ENCODE measurements at places on chromosomes 11 and 22.
A peak's percentile ranks its signal among the peaks of the same experiment; 100 is the strongest.

DNA sequence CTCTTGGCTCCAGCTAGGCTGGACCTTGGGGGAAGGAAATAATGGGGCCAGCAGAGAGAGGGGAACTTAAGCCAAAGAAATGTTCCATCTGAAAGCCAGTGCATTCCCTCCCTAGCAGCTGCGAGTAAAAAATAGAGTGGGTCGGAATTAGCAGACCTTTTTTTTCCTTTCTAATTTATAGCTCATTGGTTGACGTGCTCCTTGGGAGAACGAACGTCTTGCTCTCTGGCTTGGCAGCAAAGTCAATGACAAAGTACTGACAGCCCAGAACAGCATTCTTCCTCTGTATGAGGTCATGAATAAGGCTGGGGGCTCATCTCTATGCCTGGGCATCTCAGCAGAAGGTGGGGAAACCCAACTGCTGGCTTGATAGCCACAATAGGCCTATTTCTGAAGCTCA, 65.0 kb downstream of the SEZ6L start:
- no peak for DNase-seq

DNA sequence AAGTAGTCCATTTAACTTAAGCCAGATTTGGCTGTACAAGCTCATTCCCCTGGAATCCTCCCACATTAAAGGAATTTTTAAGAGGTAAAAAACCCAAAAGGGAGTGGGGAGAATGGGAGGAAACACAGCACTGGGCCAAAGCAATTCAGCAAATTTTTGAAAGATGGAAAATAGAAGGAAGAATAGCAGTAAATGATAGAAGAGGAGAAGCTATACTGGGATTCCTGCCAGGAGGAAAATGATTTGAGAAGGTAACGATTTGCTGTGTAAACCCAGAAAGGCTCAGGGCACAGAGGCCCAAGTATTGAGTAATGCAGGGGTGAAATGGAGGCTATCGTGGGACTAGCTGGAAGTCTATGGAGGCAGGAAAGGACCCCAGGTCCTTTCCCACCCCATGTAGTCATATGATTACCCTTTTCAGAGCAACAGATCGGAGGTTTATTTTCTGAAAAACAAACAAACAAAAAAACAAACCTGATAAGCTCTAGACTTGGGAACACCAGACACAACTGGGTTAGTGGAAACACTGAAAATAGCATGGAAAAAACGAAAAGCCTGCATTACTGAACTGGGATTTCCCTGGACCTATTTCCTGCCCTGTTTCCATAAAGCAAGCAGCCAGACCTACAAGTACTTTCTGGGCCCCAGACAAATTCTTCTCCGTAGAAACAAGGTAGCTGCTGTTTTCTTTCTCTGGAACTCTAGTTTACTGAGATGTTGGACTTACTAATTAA, 140.0 kb downstream of the SWAP70 start:
- no peak for DNase-seq

- no peak for DNase-seq
Observed at GRCh38 chr22:44109416-44109815, 71.3 kb upstream of the PARVG start.

DNA sequence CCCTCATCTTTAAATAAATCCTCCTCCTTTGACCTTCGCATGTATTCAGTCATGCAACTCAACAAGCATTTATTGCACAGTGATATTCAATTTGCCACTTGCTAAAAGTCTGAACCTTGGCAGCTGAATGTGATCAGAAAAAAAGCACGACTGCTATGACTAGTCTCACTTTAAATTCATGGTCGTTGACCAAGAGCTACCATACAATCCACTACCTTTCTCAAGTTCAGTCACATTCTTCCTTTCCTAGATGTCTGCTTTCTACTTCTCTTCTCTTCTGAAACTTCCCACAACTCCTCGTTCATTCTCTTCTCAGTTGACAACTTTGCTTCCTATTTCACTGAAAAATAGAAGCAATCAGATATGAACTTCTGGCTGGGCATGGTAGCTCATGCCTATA, 2.0 kb upstream of the SAA1 start:
- DNase-seq = no peak

DNA sequence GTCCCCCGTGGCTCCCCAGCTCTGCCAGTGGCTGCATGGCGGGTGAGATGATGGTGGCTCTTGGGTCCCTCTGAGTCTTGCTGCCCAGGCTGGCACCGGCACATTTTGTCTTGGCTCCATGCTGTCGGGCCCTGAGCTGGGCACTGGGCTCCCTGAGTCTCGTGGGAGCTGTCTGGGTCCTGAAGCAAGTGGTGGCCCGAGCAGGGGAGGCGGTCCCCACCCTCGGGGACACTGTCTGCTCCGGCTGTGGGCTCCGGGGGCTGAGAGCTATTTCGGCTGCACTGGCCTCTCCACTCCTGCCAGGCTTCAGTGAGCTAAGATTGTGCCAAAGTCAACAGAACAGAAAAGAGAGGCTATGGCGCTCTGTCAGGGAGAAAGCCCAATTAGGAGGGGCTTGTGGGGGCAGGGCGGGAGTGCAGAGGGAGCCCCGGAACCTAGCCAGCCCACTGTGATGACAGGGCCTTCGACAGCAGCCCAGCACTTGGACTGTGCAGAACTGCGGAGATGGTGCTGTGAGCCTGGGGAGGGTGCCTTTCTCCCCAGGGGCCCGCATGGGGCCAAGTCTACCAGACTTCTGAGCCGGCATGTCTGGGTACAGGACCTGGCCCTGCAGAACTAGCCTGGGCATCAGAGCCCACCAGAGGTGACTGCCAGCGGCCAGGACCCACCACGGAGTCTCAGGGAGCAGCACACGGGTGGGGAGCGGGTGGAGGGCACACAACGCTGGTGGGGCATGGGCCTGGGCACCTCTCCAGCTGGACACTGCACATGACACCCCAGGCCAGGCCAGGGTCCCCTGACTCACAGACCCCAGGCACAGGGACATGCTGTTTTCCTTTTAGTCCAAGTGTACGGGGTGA, 38.0 kb downstream of the RTN4R start:
- DNase-seq = no peak

- no peak for DNase-seq
Observed at GRCh38 chr11:73077454-73077853, 64.7 kb downstream of the FCHSD2 start.

GRCh38 chr11:44708009-44708408, 18.8 kb upstream of the TSPAN18 start:
- DNase-seq = no peak

DNA sequence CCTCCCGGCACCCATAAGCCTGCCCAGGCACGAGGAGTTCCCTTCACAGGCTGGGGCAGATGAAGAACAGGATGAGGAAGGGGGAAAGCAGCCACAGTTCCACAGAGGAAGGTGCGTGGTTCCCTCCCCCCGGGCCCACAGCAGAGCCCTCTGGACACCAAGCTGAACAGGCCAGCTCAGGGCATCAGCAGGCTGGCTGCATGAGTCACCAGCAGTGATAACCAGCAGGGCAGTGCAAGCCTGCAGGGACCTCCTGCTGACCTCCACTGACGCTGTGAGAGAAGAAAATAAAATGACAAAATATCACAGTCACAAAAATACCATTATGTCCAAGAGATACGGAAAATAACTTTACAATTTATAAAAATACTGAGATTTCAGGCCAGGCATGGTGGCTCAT, 11.5 kb downstream of the RTL6 start:
- no peak for DNase-seq

GRCh38 chr11:88344869-88345268, 7.3 kb upstream of the CTSC start:
- DNase-seq = no peak

GRCh38 chr11:83454674-83455073, 168.5 kb upstream of the CCDC90B start:
- DNase-seq = no peak

- no peak for DNase-seq
Observed at GRCh38 chr11:19316434-19316833, 75.7 kb upstream of the E2F8 start.

DNA sequence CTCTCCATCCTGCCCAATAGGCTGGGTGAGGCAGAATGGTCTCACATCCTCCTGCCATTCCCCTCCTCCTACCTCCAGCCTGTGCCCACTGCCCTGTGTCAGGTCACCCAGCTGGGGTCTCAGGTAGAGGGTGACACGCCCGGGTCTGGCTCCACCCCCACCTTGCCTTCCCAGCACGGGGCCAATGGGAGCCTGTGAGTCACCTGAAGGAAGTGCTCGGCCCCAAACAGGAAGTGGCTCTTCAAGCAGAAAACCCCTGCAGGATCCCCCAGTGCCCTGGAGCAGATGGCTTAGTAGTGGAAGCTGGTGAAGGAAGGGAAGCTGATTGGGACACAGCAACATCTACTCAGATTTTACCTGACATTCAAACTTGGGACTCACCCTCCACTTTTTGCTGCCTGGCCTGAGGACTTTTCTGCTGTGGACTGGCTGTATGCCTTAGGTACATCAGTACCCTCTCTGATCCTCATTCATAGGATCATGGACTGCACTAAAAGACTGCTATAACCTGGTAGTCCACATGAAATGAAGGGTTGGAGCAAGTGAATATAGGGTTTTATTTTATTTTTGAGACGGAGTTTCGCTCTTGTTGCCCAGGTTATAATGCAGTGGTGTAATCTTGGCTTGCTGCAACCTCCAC, 33.4 kb downstream of the GDPD5 start:
- peak; percentile 73 for DNase-seq

DNA sequence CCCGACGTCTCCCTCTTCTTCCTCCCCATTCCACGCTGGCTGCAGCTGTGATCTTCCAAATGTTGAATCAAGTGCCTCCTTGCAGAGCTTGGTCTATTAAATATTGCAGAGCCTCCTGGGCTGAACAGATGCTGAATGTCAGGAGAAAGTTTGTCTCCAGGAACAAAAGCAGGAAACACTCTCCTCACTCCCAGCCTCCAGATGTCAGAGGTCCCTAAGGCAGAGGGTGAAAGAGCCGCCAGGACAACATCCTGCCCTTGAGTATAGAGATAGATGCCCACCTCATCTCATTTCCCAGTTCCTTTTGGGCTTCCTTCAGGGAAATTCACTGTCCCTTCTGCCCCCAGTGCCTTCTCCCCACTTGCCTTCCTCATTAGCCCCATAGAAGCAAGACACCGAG, 40.8 kb upstream of the IGSF9B start:
- DNase-seq = no peak

GRCh38 chr22:40603088-40603605, 33.4 kb downstream of the MRTFA start:
- no peak for DNase-seq

DNA sequence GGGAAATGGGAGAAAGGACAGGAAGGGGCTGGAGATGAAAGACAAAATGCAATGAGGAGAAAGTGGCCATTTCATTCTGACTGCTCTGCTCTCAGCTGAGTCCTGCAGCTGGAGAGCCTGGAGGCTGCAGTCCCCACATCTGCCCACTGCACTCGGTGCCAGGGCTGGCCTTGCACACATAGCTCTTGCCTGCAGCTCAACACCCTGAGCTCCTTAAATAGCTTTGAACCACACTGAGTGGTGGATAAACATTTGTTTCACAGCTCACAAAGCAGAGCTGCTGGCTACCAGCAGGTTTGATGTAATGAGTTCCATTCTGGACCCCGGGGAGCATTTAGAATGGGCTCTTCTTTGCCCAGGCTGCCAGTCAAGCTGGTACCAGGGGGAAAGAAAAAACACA, 426.1 kb upstream of the CADM1 start:
- no peak for DNase-seq

- DNase-seq = no peak
Observed at GRCh38 chr11:8039530-8040260, 41.3 kb upstream of the TUB start.

GRCh38 chr11:36380296-36381014, 84.4 kb downstream of the PRR5L start:
- DNase-seq = no peak

- DNase-seq = no peak
Observed at GRCh38 chr11:106012744-106013143, 9.3 kb downstream of the MSANTD4 start.

- no peak for DNase-seq
Observed at GRCh38 chr11:79201677-79202347, 239.0 kb downstream of the TENM4 start.

DNA sequence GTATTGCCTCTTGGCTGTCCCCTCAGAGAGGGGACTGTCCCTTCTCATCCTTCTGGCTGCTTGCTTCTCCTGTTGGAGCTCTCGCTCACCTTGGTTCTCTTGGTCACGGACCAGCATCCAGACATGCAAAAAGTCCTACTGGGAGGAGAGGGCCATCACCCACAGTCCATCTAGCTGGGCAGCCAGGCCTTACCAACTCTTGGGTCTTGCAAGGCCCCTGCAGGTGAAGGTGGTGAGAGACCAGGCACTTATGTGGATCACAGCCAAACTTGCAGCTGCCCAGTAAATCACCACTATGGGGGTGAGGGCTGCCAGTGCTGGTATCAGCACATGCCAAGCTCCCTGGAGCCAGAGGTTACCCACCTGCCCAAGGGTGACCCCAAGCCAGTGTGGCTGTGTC, 36.3 kb downstream of the KCNQ1OT1 start:
- DNase-seq = no peak

DNA sequence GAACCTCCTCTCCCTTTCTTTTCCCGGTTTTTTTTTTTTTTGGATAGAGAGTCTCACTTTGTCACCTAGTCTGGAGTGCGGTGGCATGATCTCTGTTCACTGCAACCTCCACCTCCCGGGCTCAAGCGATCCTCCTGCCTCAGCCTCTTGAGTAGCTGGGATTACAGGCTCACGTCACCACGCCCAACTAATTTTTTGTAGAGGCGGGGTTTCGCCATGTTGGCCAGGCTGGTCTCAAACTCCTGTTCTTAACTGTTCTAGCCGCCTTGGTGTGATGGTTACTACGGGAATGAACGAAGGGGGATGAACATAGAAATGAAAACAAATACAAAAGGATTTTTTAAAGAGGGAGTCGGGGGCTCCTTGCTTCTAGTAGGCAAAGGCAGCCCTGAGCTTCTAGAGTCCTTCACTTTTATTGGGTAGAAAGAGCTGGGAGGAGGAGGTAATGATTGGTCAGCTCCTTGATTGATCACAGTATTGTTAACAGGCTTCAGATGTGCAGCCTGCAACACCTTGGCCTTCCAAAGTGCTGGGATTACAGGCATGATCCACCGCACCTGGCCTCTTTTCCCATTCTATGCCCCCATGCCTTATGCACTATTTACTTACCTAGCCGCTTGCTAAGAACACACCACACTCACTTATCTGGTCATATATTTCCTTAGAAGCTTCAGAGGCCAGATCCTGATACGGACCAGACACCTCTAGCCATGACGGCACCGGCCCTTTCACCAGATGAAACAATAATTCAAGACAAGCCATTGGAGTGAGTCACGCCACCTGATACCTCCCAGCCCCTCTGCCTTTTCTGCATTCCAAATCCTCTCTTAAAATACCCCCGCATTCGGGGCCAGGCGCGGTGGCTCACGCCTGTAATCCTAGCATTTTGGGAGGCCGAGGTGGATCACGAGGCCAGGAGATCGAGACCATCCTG, 20.7 kb downstream of the SUSD2 start:
- no peak for DNase-seq

GRCh38 chr11:117885777-117886176, 9.3 kb upstream of the FXYD6 start:
- DNase-seq = no peak

GRCh38 chr11:9955391-9955790, 291.5 kb downstream of the SWAP70 start:
- DNase-seq = no peak

- DNase-seq = no peak
Observed at GRCh38 chr22:19674129-19674928, 40.0 kb upstream of the SEPTIN5 start.

- DNase-seq = no peak
Observed at GRCh38 chr11:3001496-3001895, 9.4 kb upstream of the NAP1L4 start.

- no peak for DNase-seq
Observed at GRCh38 chr11:90341986-90342385, 119.1 kb upstream of the CHORDC1 start.

Data from activated naive CD4-positive, alpha-beta T cell treated with anti-CD3 and anti-CD28 coated beads, Interleukin-2, amount 10 ng/mL, durations not matched to agents 7 days and 5 days (primary cell).